ENCODE measurements at places on chromosomes 6 and 20. TPM values are rescaled to one million over a fixed set of nuclear protein-coding genes. Genes with fewer than 3 reads are reported as not detected.
A peak's percentile ranks its signal among the peaks of the same experiment; 100 is the strongest.

Gene ENPP4
- total RNA-seq: 7.3 TPM

Gene HSPA1L
- total RNA-seq: 0.82 TPM

Gene RSPO3
- total RNA-seq: 11.8 TPM

GRCh38 chr6:24574809-24575208 lies 71.2 kb downstream of the KIAA0319 start:
- no peak for DNase-seq

- DNase-seq: no peak
These were observed 41.2 kb downstream of the SLC17A5 start for GRCh38 chr6:73612611-73613010.

- no peak for DNase-seq
These were observed 125.2 kb downstream of the HIVEP2 start for GRCh38 chr6:142819603-142820337.

DNA sequence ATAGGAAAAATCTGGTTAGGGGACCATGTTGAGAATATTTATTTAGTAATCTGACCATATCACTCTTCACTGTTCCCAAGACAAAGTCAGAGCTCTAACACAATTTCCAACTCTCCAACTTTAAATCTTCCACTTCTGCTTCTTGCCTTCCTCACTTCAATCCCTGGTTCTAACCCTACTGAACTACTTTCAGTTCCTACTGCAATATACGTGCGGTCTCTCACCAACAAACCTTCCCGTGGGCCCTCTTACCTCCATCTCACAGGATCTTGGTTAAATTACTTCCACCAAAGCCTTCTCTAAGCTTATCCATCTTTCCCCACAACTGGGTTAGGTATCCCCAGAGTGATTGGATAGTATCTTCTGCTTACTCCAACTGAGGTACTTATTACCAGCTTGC lies 8.0 kb downstream of the EIF2S2 start:
- no peak for DNase-seq

GRCh38 chr6:15770347-15771143 lies 107.7 kb upstream of the DTNBP1 start:
- DNase-seq: no peak

GRCh38 chr6:118588626-118589025 lies 40.5 kb downstream of the PLN start:
- no peak for DNase-seq

- no peak for DNase-seq
These were observed 6.6 kb downstream of the RNASET2 start for GRCh38 chr6:166949528-166950442.

GRCh38 chr20:9119776-9120175 lies 50.9 kb downstream of the PLCB4 start:
- no peak for DNase-seq

DNA sequence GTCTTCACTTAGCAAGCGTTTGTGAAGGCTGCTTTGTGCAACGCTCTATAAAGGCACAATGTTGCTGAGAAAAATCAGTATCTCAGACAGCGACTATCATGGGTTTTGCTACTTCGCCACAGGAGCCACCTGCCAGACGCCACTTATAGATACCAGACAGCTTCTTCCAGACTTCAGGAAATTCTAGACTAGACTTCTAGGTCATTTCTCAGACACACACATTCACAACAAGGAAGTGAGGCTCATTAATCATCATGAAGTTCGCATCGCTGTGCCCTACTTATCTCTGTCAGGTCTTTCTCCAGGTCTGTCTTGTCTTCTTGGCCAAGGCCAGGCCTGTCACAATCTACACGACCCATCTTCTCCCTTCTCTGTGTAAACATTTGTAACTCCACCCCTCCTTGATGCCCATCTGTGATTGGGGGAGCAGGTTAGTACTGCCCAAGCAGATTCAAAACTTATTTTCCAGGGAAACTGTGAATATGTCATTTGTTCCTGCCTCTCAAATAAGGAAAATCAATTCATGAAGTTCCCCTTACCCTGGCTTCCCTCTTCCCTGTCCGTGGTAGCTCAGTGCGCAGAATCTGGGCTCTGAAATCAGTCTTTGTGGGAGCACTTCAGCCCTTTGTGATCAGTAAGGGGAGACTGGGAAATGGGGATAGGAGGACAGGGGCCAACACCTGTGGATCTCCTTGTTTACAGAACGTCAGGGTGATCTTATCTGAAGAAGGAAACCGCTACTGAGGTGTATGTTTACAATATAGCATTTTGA lies 115.5 kb downstream of the TNFAIP3 start:
- DNase-seq: no peak

GRCh38 chr6:15936503-15936902 lies 192.4 kb upstream of the MYLIP start:
- DNase-seq: no peak

DNA sequence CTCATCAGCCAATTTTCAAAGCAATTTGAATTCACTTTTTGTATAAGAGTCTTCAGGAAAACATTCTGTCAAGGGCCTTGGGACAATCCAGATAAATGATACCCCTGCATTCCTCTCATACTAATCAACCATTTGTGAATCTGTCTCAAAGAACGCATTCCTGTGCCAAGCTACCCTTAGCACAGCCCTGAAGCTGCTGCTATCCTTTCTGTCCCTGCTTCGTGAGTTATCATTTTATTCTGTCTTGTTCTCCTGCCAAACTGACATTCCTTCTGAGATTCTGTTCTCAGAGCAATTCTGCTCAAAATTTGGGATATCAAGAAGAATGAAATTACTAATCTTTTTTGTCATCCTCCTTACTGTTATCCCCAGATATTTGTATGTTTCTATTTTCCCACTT lies 213.9 kb upstream of the STXBP5 start:
- no peak for DNase-seq

- no peak for DNase-seq
These were observed 2.5 kb downstream of the FOXF2 start for GRCh38 chr6:1391800-1392309.

GRCh38 chr6:56532766-56533551 lies 109.7 kb downstream of the DST start:
- no peak for DNase-seq

GRCh38 chr6:88077305-88077704 lies 29.7 kb downstream of the SPACA1 start:
- no peak for DNase-seq

- DNase-seq: no peak
These were observed 32.8 kb downstream of the CD40 start for GRCh38 chr20:46150943-46151342.

DNA sequence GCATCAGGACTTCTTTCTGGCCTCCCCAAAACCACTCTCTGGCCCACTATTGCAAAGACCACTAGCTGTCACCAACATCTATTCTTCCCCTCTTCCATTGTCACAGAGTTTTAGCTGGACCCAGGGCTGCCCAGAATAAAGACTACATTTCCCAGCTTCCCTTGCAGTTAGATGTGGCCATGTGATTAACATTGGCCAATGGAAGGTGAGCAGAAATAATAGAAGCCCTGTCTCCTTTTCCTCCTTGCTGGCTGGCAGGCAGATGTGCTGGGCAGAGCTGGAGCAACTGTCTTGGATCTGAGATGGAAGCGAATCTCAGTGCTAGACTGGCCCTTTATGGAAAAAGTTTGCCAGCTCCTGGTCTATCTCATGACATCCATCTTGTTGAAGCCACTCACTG lies 97.0 kb downstream of the KCNB1 start:
- peak; percentile 17 for DNase-seq

DNA sequence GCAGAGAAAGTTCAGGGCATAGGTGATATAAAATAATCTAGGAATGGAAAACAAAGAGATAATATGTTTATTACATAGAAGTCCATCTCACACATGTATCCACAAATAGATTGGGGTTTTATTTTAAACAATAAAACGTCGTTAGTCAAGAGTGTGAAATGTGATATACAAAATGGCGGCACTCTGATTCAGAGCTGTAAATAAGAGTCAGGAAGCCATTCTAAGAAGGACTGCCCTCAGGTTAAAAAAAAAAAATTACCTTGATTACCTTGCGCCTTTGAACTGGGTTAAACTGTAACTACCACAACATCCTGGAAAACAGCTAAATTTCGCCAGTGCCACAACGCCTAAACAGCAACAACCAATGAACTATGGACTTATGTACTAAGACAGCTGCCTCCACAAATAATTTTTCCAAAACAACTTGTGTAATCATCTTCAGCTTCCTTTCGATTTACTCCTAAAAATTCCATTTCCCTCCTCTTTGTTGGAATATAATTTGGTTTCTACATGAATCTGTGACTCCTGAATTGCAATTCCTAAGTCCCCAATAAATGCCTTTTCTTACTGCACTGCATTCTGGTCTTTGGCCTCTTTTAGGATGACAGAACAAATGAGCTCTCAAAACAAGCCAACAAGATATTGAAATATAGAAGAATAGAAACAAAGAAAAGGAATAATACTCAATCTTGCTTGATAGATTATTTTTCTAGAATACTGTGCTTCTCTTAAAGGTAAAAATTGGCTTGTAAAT lies 1019.5 kb upstream of the MAP3K7 start:
- DNase-seq: no peak
